ENCODE measurements at places on chromosomes 6 and 20. TPM values are rescaled to one million over a fixed set of nuclear protein-coding genes. Genes with fewer than 3 reads are reported as not detected.

GRCh38 chr20:53444401-53445149 is 149.1 kb downstream of the ZNF217 start:
- peak; percentile 44 for DNase-seq

- peak; percentile 44 for DNase-seq
Measured at GRCh38 chr6:18308070-18308735, 43.9 kb upstream of the DEK start.

GPR6 gene
- 0.41 TPM for total RNA-seq

DNA sequence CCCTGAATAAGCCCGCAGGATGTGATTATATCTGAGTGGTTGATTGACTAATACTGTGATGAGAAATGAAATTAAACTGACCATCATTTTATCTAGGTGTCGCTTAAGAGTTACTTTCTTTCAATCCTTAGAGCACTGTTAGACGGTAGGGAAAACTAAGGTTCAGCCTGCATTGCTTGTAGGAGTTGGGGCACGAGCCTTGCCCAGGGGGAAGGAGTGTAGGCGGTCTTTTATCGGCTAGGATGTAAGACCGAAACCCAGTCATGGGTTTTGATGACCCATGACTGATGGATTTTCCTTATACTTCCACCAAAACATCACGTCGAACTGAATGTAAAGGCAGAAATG is 392 bp upstream of the TASP1 start:
- no peak for DNase-seq

ARMC2 gene
- 2.8 TPM for total RNA-seq

Measured in tongue (tissue), 3 donors.